Fibroblast of lung (primary cell): ENCODE measurements at places on chromosomes 5 and 9. TPM values are rescaled to one million over a fixed set of nuclear protein-coding genes. Genes with fewer than 3 reads are reported as not detected.

SVEP1 gene
- 76.3 and 96.9 TPM in 2 replicates for total RNA-seq

MARCHF11 gene
- not detected in 2 replicates for total RNA-seq

SPATA31E1 gene
- total RNA-seq, result not detected in 2 replicates

NUTM2G gene
- total RNA-seq, result not detected in 2 replicates

FGD3 gene
- total RNA-seq, result under 0.01 TPM in 1 of 2 replicates, not detected in the other

CLTA gene
- total RNA-seq, result 238 and 302 TPM in 2 replicates

RANBP3L gene
- total RNA-seq, result under 0.01 TPM in 1 of 2 replicates, not detected in the other

LIX1 gene
- total RNA-seq, result not detected in 2 replicates

FAT2 gene
- under 0.01 TPM in 2 replicates for total RNA-seq

TEK gene
- total RNA-seq, result 0.51 and 1.8 TPM in 2 replicates

TEX48 gene
- total RNA-seq, result not detected in 2 replicates

CLIC3 gene
- total RNA-seq, result 1.3 and 3.5 TPM in 2 replicates

OBP2B gene
- not detected in 2 replicates for total RNA-seq

STPG3 gene
- not detected in 2 replicates for total RNA-seq

TSLP gene
- total RNA-seq, result 9.2 and 18.7 TPM in 2 replicates

OSMR gene
- total RNA-seq, result 74.7 and 102 TPM in 2 replicates

SH3GLB2 gene
- 27.5 and 42.3 TPM in 2 replicates for total RNA-seq

RCL1 gene
- 13.6 and 14.5 TPM in 2 replicates for total RNA-seq

TMEM141 gene
- 40.1 and 56.5 TPM in 2 replicates for total RNA-seq

GADD45G gene
- total RNA-seq, result 2.3 and 3.5 TPM in 2 replicates

SOX30 gene
- total RNA-seq, result under 0.01 TPM in 1 of 2 replicates, not detected in the other

DDX4 gene
- not detected in 2 replicates for total RNA-seq

DNAI1 gene
- total RNA-seq, result not detected in 2 replicates

CARD19 gene
- 72.7 and 91.0 TPM in 2 replicates for total RNA-seq

HTR1A gene
- total RNA-seq, result not detected in 2 replicates

ACTBL2 gene
- under 0.01 TPM in 1 of 2 replicates, not detected in the other for total RNA-seq

ANKS6 gene
- 9.6 and 10.3 TPM in 2 replicates for total RNA-seq
